B cell (primary cell): ENCODE measurements at places on chromosomes 2 and 18. TPM values are rescaled to one million over a fixed set of nuclear protein-coding genes. Genes with fewer than 3 reads are reported as not detected.

- no peaks in the 10 kb centered on the region for H3K4me1 ChIP-seq
- H3K4me3 ChIP-seq = no peak overlapping the region
- no peaks in the 10 kb centered on the region for H3K36me3 ChIP-seq
- H3K27me3 ChIP-seq = no peaks in the 10 kb centered on the region
Observed at GRCh38 chr2:102880731-102881130, 118.9 kb downstream of the TMEM182 start.

DNA sequence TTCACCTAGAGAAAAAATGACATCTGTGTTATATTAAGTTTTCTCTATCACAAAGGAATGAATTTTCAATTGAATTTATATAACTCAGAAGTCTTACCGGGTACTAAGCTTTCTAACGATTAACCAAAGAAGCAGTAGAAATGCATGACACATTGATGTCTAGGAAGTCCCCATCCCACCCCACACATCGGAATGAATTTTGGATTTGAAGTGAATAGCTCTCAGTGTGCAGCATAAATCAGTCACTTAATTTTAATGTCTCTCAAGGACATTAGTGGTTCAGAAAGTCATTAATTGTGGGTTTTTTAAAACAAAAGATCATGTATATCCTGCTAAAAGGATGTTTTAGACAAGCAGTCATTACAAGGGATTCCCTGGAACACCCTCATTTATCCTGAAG lies 141.4 kb upstream of the PIEZO2 start:
- no peaks in the 10 kb centered on the region for H3K27me3 ChIP-seq
- no peak overlapping the region for H3K4me3 ChIP-seq
- no peak overlapping the region for H3K27ac ChIP-seq
- no peaks in the 10 kb centered on the region for H3K36me3 ChIP-seq

- peaks cover 20% of the 10 kb centered on the region for H3K27me3 ChIP-seq
- no peak overlapping the region for H3K27ac ChIP-seq
- no peaks in the 10 kb centered on the region for H3K36me3 ChIP-seq
Observed at GRCh38 chr2:148880636-148881035, 5.6 kb downstream of the KIF5C start.

Gene GPR35
- total RNA-seq = 1.8 and 2.2 TPM in 2 replicates

Gene MARCHF4
- not detected in 2 replicates for total RNA-seq

- no peak overlapping the region for H3K27ac ChIP-seq
- no peak for DNase-seq
- H3K4me1 ChIP-seq = no peaks in the 10 kb centered on the region
Observed at GRCh38 chr2:65525616-65526231, 93.3 kb upstream of the SPRED2 start.
